ENCODE measurements at places on chromosomes 7 and 10. TPM values are rescaled to one million over a fixed set of nuclear protein-coding genes. Genes with fewer than 3 reads are reported as not detected.

Gene AKR1D1
- total RNA-seq: 0.05 TPM

Gene CCDC3
- 17.3 TPM for total RNA-seq

DNA sequence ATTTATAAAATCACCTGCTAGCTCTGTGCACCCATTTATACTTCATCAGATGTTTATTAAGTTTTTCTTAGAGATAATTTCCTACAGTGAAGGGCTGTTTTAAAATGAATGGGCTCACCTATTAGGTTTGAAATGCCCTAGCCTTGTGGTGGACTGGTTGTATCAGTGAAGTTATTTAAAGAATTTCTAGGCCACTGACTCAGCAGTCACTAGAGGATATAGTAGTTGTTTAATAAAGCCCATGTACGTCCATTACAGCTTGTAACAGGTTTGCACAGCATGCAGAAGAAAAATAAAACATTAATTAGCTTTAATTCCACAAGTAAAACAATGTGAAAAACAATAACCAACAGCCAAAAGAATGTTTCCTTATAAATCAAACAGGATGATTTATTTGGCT lies 128.0 kb downstream of the RSU1 start:
- H3K4me3 ChIP-seq: no peak overlapping the region
- H3K36me3 ChIP-seq: no peaks in the 10 kb centered on the region
- no peaks in the 10 kb centered on the region for H3K4me1 ChIP-seq
- DNase-seq: no peak
- no peaks in the 10 kb centered on the region for H3K27me3 ChIP-seq
- no peak overlapping the region for H3K27ac ChIP-seq

DNA sequence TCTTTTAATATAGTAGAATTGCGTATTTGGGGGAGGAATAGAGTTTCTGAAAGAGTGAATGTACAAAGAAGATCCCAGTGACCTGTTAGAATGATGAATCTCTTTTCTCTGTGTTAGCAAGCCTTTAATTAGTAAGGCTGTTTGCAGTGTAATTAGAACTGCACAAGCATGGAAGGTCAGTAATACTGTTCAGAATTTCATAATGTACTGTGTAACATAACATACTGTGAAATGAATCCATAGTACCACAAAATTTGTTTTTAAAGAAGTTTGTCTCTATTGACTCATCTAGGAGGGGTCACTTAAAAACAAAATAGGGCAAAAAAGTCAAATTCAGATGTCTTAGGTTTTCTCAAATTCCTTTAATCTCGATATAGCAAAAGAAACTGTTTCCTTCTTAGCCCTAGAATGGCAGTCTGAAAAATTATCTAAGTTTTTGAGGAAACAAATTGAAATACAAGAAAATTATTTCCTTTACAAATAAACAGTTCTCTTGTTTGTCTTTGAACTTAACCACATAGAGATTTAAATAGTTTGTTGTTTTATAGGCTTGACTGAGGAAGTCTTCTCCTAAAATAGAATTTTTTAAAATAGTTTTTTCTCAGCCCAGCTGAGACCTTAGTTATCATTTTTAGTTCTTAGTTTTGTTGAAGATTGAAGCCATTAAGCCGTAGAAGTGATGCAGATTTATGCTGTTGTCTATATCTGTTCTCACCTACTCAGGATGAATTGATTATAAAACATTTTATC lies 12.5 kb downstream of the ADK start:
- no peaks in the 10 kb centered on the region for H3K27me3 ChIP-seq
- no peak for DNase-seq
- H3K36me3 ChIP-seq: no peaks in the 10 kb centered on the region
- no peaks in the 10 kb centered on the region for H3K4me1 ChIP-seq
- no peak overlapping the region for H3K4me3 ChIP-seq
- H3K27ac ChIP-seq: no peak overlapping the region

GRCh38 chr10:58618158-58618676 lies 105.5 kb downstream of the BICC1 start:
- no peak overlapping the region for H3K4me3 ChIP-seq
- H3K36me3 ChIP-seq: no peaks in the 10 kb centered on the region
- no peaks in the 10 kb centered on the region for H3K27me3 ChIP-seq
- H3K27ac ChIP-seq: no peak overlapping the region
- no peak for DNase-seq

Gene UTF1
- not detected for total RNA-seq

DNA sequence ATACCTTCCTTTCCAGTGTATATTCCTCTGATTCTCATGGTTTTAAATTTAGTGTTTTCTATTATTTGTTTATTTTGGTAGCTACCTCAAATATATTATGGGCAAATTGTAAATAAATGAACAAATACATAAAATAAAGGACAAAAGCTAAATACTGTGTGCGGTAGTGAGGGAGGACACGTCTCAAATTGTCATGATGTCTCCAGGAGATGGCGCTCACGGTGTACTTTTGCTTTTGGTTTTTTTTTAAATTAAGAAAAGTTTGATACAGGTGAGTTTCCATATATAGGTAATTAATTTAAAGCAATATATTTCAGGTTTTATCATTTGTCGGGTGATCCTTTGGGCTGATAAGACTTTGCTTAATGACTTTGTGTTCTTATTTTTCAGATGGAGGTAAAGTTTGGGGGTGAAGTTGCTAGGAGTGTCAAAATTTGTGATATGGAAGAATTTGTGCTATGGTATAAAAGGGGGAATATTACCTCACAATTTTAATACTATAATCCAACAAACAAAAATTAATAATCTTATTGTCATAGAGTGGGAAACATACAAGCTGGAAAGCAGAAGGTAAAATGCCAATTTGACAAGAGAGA lies 68.4 kb upstream of the TMEM229A start:
- H3K4me1 ChIP-seq: no peaks in the 10 kb centered on the region
- H3K4me3 ChIP-seq: no peak overlapping the region
- no peaks in the 10 kb centered on the region for H3K27me3 ChIP-seq
- no peak overlapping the region for H3K27ac ChIP-seq
- H3K36me3 ChIP-seq: no peaks in the 10 kb centered on the region

Gene PPP1R17
- total RNA-seq: 0.14 TPM

DNA sequence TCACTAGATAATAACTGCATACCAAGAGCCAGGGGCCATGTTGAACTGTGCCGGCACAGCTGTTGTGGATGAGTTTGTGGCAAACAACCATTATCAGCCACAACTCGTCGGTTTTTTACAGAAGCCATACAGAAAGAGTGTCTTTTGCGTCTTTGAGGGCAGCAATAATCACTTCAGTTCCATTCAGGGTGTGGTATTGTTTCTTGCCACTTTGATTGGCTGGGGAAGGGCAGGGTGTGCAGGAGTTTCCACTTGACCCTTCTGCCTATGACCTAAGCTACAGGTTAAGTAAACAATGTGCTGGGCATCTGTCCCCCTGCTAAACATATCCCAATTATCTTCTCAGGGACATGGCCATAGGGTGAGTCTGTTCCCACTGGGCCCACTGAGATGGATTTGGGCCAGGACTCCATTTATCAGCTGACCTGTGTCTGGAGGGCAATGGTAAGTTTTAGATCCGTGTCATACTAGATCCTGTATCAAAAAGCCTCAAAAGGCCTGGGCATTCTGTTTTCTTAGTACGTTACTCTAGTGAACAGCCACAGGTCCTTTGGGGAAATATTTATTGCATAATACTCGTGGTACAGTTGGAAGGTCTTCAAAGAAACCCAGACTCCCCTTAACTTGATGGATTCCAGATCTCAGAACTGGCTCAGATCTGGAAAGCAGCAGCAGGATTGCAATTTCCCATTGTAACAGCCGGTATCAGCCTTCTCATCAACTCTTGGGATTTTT lies 15.9 kb downstream of the ZNF3 start:
- peaks cover 59% of the 10 kb centered on the region for H3K36me3 ChIP-seq
- H3K27ac ChIP-seq: no peak overlapping the region
- DNase-seq: no peak

GRCh38 chr10:12459762-12460161 lies 110.4 kb downstream of the CAMK1D start:
- H3K27me3 ChIP-seq: no peaks in the 10 kb centered on the region
- no peak overlapping the region for H3K27ac ChIP-seq
- H3K4me3 ChIP-seq: no peak overlapping the region
- DNase-seq: no peak

GRCh38 chr10:48233559-48234005 lies 40.9 kb downstream of the FRMPD2 start:
- peaks cover 2% of the 10 kb centered on the region for H3K4me1 ChIP-seq
- H3K36me3 ChIP-seq: no peaks in the 10 kb centered on the region
- H3K27me3 ChIP-seq: no peaks in the 10 kb centered on the region
- no peak for DNase-seq

GRCh38 chr10:79021331-79021907 lies 47.3 kb upstream of the ZMIZ1 start:
- H3K4me3 ChIP-seq: no peak overlapping the region
- no peak overlapping the region for H3K27ac ChIP-seq
- DNase-seq: no peak
- no peaks in the 10 kb centered on the region for H3K27me3 ChIP-seq
- peaks cover 16% of the 10 kb centered on the region for H3K4me1 ChIP-seq

- no peak overlapping the region for H3K27ac ChIP-seq
- no peaks in the 10 kb centered on the region for H3K27me3 ChIP-seq
- no peaks in the 10 kb centered on the region for H3K36me3 ChIP-seq
Measured at GRCh38 chr7:45647967-45648670, 74.0 kb downstream of the ADCY1 start.

GRCh38 chr7:87356448-87356847 lies 11.0 kb downstream of the CROT start:
- no peak for DNase-seq
- no peaks in the 10 kb centered on the region for H3K4me1 ChIP-seq
- H3K27me3 ChIP-seq: no peaks in the 10 kb centered on the region
- H3K36me3 ChIP-seq: peaks cover 15% of the 10 kb centered on the region
- no peak overlapping the region for H3K27ac ChIP-seq

- H3K4me1 ChIP-seq: no peaks in the 10 kb centered on the region
- no peak overlapping the region for H3K27ac ChIP-seq
- H3K36me3 ChIP-seq: no peaks in the 10 kb centered on the region
- DNase-seq: no peak
- no peaks in the 10 kb centered on the region for H3K27me3 ChIP-seq
Measured at GRCh38 chr7:66088861-66089838, 13.5 kb downstream of the ASL start.

DNA sequence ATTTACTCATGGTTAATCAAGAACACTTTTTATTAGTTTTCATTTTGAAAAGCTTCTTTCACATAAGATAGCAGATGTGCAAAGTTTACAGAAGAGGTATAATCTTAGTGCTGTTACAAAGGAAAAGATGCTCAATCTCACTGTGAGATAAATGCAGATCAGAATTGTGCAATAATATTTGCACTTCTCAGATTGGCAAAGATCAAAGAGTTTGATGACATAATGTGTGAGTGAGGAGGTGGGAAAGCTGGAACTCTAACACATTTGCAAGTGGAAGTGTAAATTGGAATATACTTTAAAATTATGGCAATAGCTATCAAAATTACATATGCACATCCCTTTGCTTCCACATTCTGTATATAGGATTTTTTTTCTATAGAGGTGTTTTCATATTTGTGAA lies 21.5 kb upstream of the STN1 start:
- no peaks in the 10 kb centered on the region for H3K4me1 ChIP-seq
- no peak for DNase-seq
- H3K36me3 ChIP-seq: no peaks in the 10 kb centered on the region
- no peak overlapping the region for H3K4me3 ChIP-seq

GRCh38 chr7:93171606-93172226 lies 23.5 kb upstream of the SAMD9L start:
- H3K4me1 ChIP-seq: no peaks in the 10 kb centered on the region
- no peaks in the 10 kb centered on the region for H3K36me3 ChIP-seq
- no peaks in the 10 kb centered on the region for H3K27me3 ChIP-seq
- no peak overlapping the region for H3K4me3 ChIP-seq

GRCh38 chr7:12130609-12131008 lies 80.5 kb upstream of the TMEM106B start:
- DNase-seq: no peak
- H3K27me3 ChIP-seq: no peaks in the 10 kb centered on the region
- H3K27ac ChIP-seq: no peak overlapping the region
- no peak overlapping the region for H3K4me3 ChIP-seq

- DNase-seq: no peak
- H3K27me3 ChIP-seq: no peaks in the 10 kb centered on the region
- no peak overlapping the region for H3K27ac ChIP-seq
- peaks cover 4% of the 10 kb centered on the region for H3K36me3 ChIP-seq
- H3K4me3 ChIP-seq: no peak overlapping the region
Measured at GRCh38 chr10:119243967-119244366, 36.6 kb downstream of the GRK5 start.

DNA sequence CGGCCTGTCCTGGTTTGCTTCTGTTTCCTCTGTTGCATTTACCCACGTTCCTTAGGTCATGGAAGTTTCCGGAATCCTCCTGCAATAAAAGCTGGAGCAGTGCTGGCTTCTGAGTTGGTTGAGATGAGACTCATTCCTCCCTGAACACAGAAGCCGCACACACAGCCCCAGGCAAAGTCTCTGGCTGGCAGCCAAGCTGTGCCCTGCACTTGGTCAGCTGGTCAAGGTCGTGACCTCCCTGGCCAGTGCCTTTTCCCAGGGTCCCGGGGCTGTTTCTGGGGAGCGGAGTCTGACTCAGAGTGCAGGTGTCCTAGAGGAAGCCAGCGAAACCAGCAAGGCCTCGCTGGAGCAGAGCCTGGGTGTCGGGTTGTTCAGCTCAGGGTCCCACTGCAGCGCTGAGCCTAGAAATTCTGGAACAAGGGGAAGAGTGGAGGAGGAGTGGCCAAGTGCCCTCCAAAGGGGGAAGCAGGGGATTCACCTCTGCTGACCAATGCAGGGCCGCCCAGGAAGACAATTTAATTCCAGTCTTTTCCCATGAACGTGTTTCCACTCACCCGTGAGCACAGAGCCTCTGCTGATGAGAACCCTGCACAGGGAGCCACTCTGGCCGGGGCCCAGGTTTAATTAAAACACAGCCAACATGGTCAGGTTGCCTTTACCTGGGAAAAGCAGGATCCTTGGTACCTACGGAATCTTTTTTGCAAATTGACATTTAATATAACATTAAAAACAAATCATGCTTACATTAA lies 245.5 kb upstream of the PPP2R2D start:
- H3K4me3 ChIP-seq: no peak overlapping the region
- H3K27me3 ChIP-seq: no peaks in the 10 kb centered on the region
- H3K36me3 ChIP-seq: no peaks in the 10 kb centered on the region
- no peak for DNase-seq
- no peaks in the 10 kb centered on the region for H3K4me1 ChIP-seq
- H3K27ac ChIP-seq: no peak overlapping the region

Gene ASB10
- not detected for total RNA-seq

DNA sequence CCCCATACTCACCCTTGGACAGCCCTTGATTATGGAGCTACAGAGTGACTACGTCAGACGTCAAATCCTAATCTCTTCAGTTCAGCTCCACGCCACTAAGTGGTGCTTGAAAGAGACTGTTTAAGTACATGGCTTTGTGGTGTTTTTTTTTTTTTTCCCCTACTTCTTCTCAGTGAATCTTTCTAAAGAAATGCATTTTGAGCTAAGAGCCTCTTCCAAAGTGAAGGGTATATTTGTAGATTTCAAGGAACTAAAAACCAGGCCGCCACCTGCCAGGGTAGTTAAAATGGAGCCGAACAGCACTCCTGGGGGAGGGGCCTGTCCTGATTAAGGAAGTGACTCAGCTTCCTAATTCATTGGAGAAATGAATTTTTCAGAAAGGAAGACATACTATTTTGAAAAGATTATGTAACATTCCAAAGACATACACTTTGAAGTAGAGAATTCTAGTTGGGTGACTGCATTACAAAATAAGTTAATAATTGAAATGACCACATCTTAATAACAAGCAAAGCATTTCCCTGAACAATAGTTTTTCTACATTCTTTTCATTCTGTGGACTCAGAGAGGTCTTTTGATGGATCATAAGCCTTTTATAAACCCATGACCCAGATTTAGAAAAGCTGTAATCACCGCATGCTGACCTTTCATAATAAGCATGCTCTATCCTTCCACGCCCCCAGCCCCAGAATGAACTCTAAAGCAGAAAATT lies 20.6 kb upstream of the VPS41 start:
- H3K36me3 ChIP-seq: no peaks in the 10 kb centered on the region
- DNase-seq: no peak
- H3K27ac ChIP-seq: no peak overlapping the region

Gene ELFN1
- 2.6 TPM for total RNA-seq

Data from thymus (tissue), 14 donors.